ENCODE measurements at places on chromosomes 5 and 9. TPM values are rescaled to one million over a fixed set of nuclear protein-coding genes. Genes with fewer than 3 reads are reported as not detected.

Gene SHOC1
- total RNA-seq = not detected

Gene ADAMTSL2
- total RNA-seq = not detected

Gene UGT3A1
- total RNA-seq = not detected

Gene PHF24
- 0.39 TPM for total RNA-seq

Gene CKMT2
- not detected for total RNA-seq

Gene ZNF879
- 0.37 TPM for total RNA-seq

Gene ZNF608
- 0.86 TPM for total RNA-seq

Gene SUSD3
- 0.65 TPM for total RNA-seq

Gene AK8
- total RNA-seq = 1.1 TPM

Gene KLF4
- total RNA-seq = 27.2 TPM

Gene DOCK2
- 3.3 TPM for total RNA-seq

Gene FBP1
- total RNA-seq = not detected

Gene ATP10B
- total RNA-seq = not detected

Gene PCDHA4
- 1.5 TPM for total RNA-seq

Gene HEMGN
- not detected for total RNA-seq

Gene MTREX
- 36.2 TPM for total RNA-seq

Gene NR2F1-AS1
- 4.0 TPM for total RNA-seq

Gene CTNND2
- total RNA-seq = not detected

All from A549 treated with Mapracorat at 1 μM for 4 hours (cell line).